T-helper 2 cell treated with Interferon-gamma antibody and Interleukin-4, amounts not matched to agents 5 μg/mL and 100 μg/mL, for 36 hours (primary cell): ENCODE measurements at places on chromosomes 5 and 9.

DNA sequence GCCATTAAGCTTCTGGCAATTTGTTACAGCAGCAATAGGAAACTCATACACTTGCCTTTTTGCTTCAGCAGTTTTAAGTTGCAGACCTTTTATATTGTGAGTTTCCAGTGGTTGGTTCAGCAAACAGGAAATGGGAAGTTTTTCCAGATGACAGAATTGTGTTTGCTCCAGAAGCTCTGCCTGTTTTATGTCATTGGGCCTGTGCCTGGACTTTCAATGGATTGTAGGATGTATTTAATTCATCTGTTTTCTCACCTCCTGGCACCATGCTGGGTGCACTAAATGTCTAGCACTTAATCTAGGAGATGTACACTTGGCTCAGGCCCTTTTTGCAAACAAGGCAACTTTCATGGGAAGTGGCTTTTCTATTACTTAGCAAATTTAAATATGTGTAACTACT is 100.4 kb upstream of the CLINT1 start:
- no peaks in the 10 kb centered on the region for H3K4me1 ChIP-seq
- H3K27me3 ChIP-seq: peaks cover 14% of the 10 kb centered on the region
- no peak overlapping the region for H3K27ac ChIP-seq
- no peak for DNase-seq
- H3K4me3 ChIP-seq: no peak overlapping the region

DNA sequence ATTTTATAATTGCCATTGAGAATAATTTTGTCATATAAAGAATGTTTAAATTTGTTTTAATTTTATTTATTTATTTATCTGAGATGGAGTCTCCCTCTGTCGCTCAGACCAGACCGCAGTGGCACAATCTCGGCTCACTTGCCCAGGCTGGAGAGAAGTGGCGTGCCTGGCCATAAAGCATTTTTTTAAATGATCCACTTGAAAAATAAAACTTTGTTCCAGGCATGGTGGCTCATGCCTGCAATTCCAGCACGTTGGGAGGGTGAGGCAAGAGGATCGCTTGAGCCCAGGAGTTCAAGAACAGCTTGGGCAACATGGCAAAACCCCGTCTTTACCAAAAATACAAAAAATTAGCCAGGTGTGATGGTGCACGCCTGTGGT is 2.1 kb upstream of the SIT1 start:
- peak overlapping the region; percentile 37 for H3K4me3 ChIP-seq
- H3K36me3 ChIP-seq: peaks cover 20% of the 10 kb centered on the region
- peaks cover 53% of the 10 kb centered on the region for H3K4me1 ChIP-seq
- peaks cover 4% of the 10 kb centered on the region for H3K27me3 ChIP-seq
- H3K27ac ChIP-seq: no peak overlapping the region

GRCh38 chr9:112233769-112234168 is 58.7 kb upstream of the SUSD1 start:
- no peaks in the 10 kb centered on the region for H3K27me3 ChIP-seq
- H3K36me3 ChIP-seq: peaks cover 32% of the 10 kb centered on the region
- H3K4me3 ChIP-seq: no peak overlapping the region
- peaks cover 7% of the 10 kb centered on the region for H3K4me1 ChIP-seq
- no peak for DNase-seq

- peaks cover 5% of the 10 kb centered on the region for H3K27me3 ChIP-seq
- H3K27ac ChIP-seq: no peak overlapping the region
- peaks cover 21% of the 10 kb centered on the region for H3K4me1 ChIP-seq
- no peak overlapping the region for H3K4me3 ChIP-seq
- no peak for DNase-seq
- no peaks in the 10 kb centered on the region for H3K36me3 ChIP-seq
These were observed 39.5 kb downstream of the TRIP13 start for GRCh38 chr5:932151-932627.

- peak overlapping the region; percentile 68 for H3K27ac ChIP-seq
- H3K4me1 ChIP-seq: peaks cover 48% of the 10 kb centered on the region
- DNase-seq: no peak
- H3K4me3 ChIP-seq: peak overlapping the region; percentile 19
These were observed 37.0 kb upstream of the ADAM19 start for GRCh38 chr5:157612581-157612980.

GRCh38 chr9:15778861-15779260 is 226.0 kb downstream of the CCDC171 start:
- no peaks in the 10 kb centered on the region for H3K27me3 ChIP-seq
- H3K4me1 ChIP-seq: no peaks in the 10 kb centered on the region
- no peak overlapping the region for H3K4me3 ChIP-seq
- no peak for DNase-seq
- H3K27ac ChIP-seq: no peak overlapping the region
- no peaks in the 10 kb centered on the region for H3K36me3 ChIP-seq

DNA sequence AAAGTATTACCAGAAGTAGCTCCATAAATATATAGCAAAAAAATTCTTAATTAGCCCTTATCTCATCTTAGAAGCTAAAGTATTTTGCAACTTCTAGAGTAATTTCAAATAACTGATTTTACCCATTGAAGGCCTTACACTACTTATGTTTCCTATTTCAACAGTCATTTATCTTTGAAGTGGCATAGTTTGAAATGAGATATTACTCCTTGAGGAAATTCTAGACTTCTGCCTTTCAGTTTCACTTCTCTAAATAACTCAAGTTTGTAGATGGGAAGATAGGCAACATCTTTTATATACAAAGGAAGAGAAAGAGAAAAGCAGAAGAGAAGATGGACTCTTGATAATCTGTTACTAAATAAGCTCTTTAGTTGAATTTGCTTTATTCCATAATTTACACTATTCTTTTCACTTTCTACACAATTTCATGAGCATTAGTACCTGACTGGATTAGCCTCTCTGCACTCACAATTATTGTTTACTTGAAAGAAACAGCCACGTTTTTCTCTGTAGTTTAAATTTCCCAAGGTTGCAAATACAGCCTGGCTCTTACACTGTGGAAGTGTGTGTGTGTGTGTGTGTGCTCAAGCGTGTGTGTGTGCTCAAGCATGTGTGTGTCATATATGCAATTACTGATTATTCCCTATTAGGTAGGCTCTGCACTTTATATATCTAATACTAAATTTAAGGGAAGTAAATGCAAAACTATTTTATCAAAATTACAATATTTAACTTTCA is 60.6 kb upstream of the EMB start:
- peaks cover 41% of the 10 kb centered on the region for H3K36me3 ChIP-seq
- no peak for DNase-seq
- peaks cover 30% of the 10 kb centered on the region for H3K4me1 ChIP-seq
- peak overlapping the region; percentile 16 for H3K27ac ChIP-seq

- no peak overlapping the region for H3K4me3 ChIP-seq
- no peaks in the 10 kb centered on the region for H3K27me3 ChIP-seq
- DNase-seq: no peak
These were observed 4.0 kb downstream of the LPCAT1 start for GRCh38 chr5:1519631-1520210.

DNA sequence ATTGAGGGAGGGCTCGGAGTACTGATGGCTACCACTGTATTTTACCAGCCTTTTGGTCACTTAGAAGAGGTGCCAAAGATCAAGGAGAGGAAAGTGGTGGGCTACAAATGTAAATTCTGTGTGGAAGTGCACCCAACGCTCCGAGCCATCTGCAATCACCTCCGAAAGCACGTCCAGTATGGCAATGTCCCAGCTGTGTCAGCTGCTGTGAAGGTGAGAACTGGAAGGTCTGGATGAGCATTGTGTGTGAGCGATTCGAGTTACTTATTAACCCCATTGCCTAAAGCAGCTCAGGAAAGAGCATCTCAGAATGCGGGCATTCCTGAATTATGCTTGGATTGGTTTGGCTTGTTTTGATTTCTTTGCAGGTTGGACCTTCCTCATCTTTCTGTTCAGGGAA is 67.5 kb downstream of the ZNF462 start:
- no peak overlapping the region for H3K27ac ChIP-seq
- H3K27me3 ChIP-seq: no peaks in the 10 kb centered on the region
- no peaks in the 10 kb centered on the region for H3K4me1 ChIP-seq
- no peak for DNase-seq
- no peaks in the 10 kb centered on the region for H3K36me3 ChIP-seq

DNA sequence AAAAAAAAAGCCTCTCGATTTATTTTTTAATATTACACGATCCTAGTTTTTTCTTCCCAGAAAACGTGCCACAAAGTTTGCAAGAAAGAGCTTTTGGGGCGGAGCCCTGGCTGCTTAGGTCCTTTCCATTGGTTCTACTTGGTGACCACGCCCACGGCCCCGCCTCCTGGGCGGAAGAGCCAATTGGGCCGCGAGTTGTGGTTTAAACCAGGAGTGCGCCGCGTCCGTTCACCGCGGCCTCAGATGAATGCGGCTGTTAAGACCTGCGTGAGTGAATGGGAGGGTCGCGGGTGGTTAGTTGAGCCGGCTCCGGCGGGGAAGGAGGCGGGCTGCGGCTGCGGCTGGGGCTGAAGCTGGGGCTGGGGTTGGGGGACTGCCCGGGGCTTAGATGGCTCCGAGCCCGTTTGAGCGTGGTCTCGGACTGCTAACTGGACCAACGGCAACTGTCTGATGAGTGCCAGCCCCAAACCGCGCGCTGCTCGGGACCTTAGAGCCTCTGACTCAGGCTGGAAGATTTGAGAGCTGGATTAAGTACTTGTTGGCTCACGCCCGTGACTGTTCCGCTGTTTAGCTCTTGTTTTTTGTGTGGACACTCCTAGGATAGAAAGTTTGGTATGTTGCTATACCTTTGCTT is at the start of gene PTTG1:
Gene PTTG1, plus strand, starts transcription at position 231 of the 634 bp plus-strand sequence. CDS start 458 bp downstream, outside the sequence.
- H3K27ac ChIP-seq: peak within 1 kb of the TSS; percentile 91
- H3K4me1 ChIP-seq: peaks cover 64% of the 10 kb centered on the region
- peak within 1 kb of the TSS; percentile 94 for H3K4me3 ChIP-seq
- DNase-seq: peak; percentile 94

GRCh38 chr5:143031781-143032580 is 261.8 kb downstream of the ARHGAP26 start:
- H3K4me3 ChIP-seq: no peak overlapping the region
- DNase-seq: no peak
- H3K36me3 ChIP-seq: peaks cover 15% of the 10 kb centered on the region
- H3K27ac ChIP-seq: no peak overlapping the region
- peaks cover 25% of the 10 kb centered on the region for H3K4me1 ChIP-seq

GRCh38 chr9:1051210-1051583 is 1.0 kb downstream of the DMRT2 start:
- H3K36me3 ChIP-seq: peaks cover 9% of the 10 kb centered on the region
- peak overlapping the region; percentile 73 for H3K4me3 ChIP-seq
- no peak for DNase-seq
- peak overlapping the region; percentile 26 for H3K27ac ChIP-seq
- H3K27me3 ChIP-seq: peaks cover 93% of the 10 kb centered on the region
- H3K4me1 ChIP-seq: peaks cover 25% of the 10 kb centered on the region

GRCh38 chr5:20360263-20360662 is 372.3 kb upstream of the CDH18 start:
- no peak for DNase-seq
- no peak overlapping the region for H3K27ac ChIP-seq
- H3K4me1 ChIP-seq: no peaks in the 10 kb centered on the region
- H3K4me3 ChIP-seq: no peak overlapping the region
- H3K36me3 ChIP-seq: no peaks in the 10 kb centered on the region
- no peaks in the 10 kb centered on the region for H3K27me3 ChIP-seq

DNA sequence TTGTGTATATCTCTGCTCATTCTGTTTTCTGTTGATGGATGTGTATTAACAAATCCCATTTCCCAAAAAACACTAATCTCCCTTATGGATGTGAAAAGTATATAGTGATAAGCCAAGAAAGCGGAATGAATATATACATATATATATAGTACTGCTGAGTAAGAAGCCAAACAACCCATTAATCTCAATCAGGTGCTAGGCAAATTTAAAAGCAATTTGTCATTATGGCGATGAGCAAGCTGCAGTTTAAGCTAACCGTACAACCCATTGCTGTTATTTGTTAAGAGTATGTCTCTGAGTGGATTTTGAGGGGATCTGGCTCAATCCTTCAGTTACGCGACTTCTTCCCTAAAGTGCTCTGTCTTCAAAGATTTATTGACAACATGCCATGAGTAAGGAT is 640.4 kb upstream of the ARRDC3 start:
- no peaks in the 10 kb centered on the region for H3K4me1 ChIP-seq
- no peaks in the 10 kb centered on the region for H3K36me3 ChIP-seq
- H3K4me3 ChIP-seq: no peak overlapping the region
- no peak for DNase-seq
- H3K27me3 ChIP-seq: no peaks in the 10 kb centered on the region

- no peaks in the 10 kb centered on the region for H3K4me1 ChIP-seq
- no peaks in the 10 kb centered on the region for H3K27me3 ChIP-seq
- H3K27ac ChIP-seq: no peak overlapping the region
- no peak for DNase-seq
These were observed 77.0 kb downstream of the IRX2 start for GRCh38 chr5:2674456-2674855.

DNA sequence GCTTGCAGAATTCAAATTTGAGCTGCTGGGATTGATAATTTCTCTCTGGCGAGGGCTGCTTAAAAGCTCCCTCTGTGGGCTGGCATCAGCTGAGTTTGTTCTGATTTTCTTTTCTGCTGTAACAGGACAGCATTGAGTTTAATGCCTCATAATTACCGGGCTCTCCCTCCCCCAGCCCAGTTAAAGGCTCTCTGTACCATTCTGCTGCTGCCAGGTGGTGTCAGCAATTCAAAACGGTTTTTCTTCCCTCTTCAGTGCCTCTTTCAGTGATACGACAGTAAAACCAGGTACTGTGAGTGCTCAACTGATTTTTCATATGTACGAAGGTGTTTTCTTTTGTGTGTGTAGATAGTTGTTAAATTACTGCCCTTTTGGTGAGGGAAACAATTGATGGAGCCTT is 509.3 kb upstream of the CTNND2 start:
- H3K36me3 ChIP-seq: no peaks in the 10 kb centered on the region
- no peak for DNase-seq
- no peak overlapping the region for H3K4me3 ChIP-seq
- no peak overlapping the region for H3K27ac ChIP-seq
- H3K4me1 ChIP-seq: no peaks in the 10 kb centered on the region
- H3K27me3 ChIP-seq: no peaks in the 10 kb centered on the region

GRCh38 chr5:2670940-2671339 is 80.5 kb downstream of the IRX2 start:
- no peak for DNase-seq
- H3K36me3 ChIP-seq: no peaks in the 10 kb centered on the region
- H3K4me3 ChIP-seq: no peak overlapping the region
- no peaks in the 10 kb centered on the region for H3K4me1 ChIP-seq
- no peak overlapping the region for H3K27ac ChIP-seq

GRCh38 chr5:107671742-107672210 is 1.0 kb upstream of the EFNA5 start:
- no peaks in the 10 kb centered on the region for H3K36me3 ChIP-seq
- peak overlapping the region; percentile 76 for H3K4me3 ChIP-seq
- peaks cover 74% of the 10 kb centered on the region for H3K27me3 ChIP-seq
- H3K4me1 ChIP-seq: peaks cover 31% of the 10 kb centered on the region

- H3K27me3 ChIP-seq: no peaks in the 10 kb centered on the region
- DNase-seq: no peak
- H3K36me3 ChIP-seq: no peaks in the 10 kb centered on the region
- H3K4me3 ChIP-seq: no peak overlapping the region
These were observed 190.4 kb downstream of the DRD1 start for GRCh38 chr5:175253597-175253996.

- H3K4me3 ChIP-seq: no peak overlapping the region
- H3K4me1 ChIP-seq: no peaks in the 10 kb centered on the region
- no peak for DNase-seq
- no peak overlapping the region for H3K27ac ChIP-seq
These were observed 816.2 kb upstream of the GRAMD2B start for GRCh38 chr5:125607018-125607417.

GRCh38 chr9:121286973-121287741 is 19.2 kb downstream of the GSN start:
- no peak overlapping the region for H3K27ac ChIP-seq
- H3K4me1 ChIP-seq: peaks cover 8% of the 10 kb centered on the region
- H3K36me3 ChIP-seq: no peaks in the 10 kb centered on the region
- H3K27me3 ChIP-seq: no peaks in the 10 kb centered on the region
- DNase-seq: peak; percentile 44
- no peak overlapping the region for H3K4me3 ChIP-seq
